Adrenal gland (tissue), 19 donors: ENCODE measurements at places on chromosomes 16 and 17. TPM values are rescaled to one million over a fixed set of nuclear protein-coding genes. Genes with fewer than 3 reads are reported as not detected.
A peak's percentile ranks its signal among the peaks of the same experiment; 100 is the strongest.

The FMNL1 gene
- total RNA-seq, result 17.8 TPM

The GAS2L2 gene
- 0.06 TPM for total RNA-seq

The CHP2 gene
- total RNA-seq, result not detected

The RHBDL3 gene
- 5.4 TPM for total RNA-seq

The CDRT4 gene
- total RNA-seq, result 5.2 TPM

DNA sequence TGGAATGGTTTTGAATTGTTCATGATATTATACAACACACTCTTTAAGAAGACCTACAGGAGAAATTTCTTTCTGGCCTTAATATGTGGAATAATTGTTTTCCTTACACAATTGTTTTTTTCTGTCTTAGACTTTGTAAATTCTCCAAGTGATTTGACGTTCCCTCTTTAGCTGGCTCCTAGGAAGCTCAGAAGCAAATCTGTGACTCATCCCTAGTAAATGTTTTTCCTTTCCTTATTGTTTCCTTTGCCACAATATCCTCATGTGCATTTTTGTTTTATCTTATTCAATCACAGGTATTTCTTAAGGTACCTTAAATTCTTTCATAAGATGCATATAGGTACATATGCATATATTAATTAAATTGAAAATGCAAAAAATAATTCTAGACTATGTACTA is 13.5 kb downstream of the KIAA0753 start:
- no peak for DNase-seq

DNA sequence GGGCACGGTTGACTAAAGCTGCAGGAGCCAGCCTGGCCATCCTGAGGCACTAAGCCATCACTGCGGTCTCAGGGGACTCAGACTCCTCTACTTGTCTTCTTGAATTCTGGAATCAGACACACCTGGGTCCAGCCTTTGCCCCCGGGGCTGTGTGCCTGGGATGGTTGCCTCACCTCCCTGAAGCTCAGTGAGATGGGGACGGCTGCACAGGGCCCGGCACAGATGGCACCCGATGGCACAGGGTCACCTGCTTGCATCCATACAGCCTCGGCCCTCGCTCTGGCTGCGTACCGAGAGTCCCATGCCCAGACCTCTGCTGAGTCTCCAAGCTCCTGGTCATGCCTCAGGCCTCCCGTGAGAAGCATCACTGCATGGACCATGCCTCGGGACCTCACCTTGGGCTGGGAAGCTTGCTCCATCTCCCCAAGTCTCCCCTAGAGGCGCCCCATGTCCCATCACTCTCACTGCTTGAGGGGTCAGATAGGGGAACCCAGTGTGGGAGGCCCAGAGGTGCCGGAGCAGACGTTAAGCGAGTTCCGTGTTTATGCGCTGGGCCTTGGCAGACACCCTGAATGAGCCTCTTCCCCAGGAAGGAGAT is 316.3 kb downstream of the SEC14L1 start:
- DNase-seq, result no peak

- no peak for DNase-seq
Measured at GRCh38 chr17:35668802-35669201, 62.6 kb upstream of the RASL10B start.

DNA sequence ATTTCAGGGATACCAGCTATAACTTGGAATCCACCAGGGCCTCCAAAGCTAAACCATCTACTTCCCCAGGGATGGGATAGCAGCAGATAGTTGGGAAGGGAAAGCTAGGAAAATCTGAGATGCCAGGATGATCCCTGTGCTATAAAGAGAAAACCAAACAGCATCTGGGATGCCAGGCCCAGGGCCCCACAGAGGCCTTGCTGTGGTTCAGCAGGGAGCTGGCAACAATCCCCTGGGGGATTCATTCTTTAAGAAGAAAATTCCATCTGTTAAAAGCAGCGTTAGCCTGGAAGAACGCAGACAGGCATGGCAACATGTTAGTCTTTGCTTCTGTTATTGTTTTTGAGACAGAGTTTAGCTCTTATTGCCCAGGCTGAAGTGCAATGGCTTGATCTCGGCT is 16.6 kb downstream of the MYO18A start:
- DNase-seq, result no peak

- DNase-seq, result no peak
Measured at GRCh38 chr17:80839511-80839941, 152.1 kb upstream of the CHMP6 start.

DNA sequence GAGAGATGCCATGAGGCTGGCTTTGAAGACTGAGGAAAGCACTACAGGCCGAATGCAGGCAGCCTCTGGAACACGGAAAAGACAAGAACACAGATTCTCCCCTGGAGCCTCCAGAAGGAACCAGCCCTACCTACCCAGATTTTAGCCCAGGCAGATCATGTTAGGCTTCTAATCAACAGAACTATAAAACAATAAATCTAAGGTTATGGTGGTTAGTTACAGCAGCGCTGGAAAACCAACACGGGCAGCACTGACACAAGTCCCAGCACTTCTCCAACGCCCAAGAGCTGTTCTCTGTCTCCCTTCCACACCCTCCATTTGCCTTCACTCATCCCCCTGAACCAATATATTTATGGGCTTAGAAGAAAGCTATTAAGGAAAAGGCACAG is 7.5 kb downstream of the ANKRD11 start:
- DNase-seq, result no peak

DNA sequence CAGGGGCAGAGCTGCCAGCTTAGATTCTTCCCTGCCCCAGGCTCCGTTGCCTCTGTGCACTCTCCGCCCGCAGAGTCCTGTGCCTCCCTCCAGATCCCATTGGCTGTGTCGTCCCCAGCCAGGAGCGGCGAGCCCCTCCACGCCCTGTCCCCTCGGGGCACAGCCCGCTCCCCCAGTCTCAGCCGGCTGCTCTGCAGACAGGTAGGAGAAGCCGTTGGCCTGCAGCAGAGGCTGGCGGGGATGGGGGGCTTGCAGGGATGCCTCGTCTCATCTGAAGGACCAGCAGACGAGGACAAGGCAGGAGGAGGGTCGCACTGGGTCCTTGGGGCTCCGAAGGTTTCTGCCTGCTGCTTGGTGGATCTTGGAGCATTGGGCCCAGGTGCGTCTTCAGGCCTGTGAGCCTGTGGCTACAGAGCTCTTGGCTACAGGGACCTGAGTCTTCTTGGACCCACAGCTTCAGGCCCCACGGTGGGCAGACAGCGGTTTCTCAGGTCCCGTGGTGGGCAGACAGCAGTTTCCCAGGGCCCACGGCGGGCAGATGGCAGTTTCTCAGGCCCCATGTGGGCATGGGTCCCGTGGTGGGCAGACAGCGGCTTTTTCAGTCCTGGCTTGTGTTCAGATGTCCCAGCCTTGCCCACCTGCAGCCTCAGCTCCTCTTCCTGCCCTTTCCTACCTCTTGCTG is 6.0 kb downstream of the TPSG1 start:
- no peak for DNase-seq

DNA sequence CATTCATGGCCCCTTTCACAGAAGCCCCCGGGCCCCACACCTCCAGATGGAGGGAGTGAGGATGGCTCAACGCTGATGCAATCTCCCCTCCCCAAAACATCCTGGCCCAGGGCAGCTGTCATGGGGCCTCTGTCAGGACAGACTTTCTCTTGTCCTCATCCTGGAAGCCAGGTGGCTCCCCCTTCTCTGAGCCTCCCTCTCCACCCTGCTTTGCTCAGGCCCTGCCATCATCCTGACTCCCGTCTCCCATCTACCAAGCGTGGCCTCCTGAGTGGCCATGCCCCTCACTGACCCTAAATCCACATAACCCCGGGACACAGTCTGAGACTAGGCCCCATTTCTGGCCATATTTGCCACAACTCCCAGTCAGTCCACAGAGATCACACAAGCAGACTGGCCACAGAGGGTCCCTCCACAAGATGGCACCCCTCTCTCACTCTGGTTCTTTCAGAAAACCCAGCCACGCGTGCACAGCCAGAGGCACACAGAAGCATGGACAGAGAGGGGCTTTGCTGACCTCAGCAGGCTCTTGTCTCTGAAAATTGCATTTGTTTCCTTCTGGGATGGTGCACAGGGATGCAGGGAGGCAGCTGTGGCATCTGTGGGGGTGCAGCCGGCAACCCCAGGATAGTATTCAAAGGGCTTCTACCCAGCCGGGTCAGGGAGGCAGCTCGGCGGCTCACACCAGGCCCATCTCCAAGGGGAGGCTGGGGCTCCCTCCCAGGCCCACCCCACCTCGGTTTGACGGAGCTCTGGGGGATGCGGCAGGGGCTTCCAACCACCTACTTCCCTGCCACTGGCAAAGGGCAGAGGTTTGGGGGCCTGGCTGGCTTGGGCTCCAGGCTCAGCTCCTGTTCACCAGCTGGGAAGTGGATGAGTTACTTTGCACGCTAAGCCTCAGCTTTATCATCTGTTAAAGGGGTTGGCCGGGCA is 16.9 kb downstream of the DOC2B start:
- DNase-seq, result peak; percentile 62

DNA sequence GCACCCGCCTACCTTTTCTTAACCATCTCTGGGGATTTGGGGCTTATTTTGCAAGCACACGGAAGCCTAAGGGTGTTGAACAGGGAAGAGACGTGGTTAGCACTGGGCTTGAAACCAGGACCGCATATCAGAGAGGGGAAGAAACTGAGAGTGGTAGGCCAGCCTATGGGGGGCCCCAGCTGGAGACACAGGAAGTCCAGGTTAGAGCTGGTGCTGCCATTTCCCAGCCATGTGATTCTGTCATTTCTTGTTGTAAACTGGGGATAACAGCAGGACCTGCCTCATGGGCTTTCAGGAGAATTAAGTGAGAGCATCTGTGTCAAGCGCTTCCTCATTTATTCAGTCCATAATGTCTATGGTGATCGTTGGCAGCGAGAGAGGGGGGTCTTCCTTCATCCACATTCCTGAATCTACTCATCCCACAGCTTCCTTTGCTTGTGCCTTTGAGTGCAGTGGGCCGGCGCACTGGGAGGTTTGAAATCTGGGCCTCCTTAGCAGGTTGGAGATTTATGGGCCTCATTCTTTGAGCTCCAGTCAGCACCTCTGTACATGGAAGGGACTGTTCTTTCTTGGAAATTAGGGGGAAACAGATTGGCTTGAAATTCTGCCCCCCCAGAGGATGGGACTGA is 20.1 kb downstream of the NKD1 start:
- no peak for DNase-seq

GRCh38 chr17:74922694-74923537 is at the start of gene USH1G:
Gene USH1G, minus strand, starts transcription at chr17:74923255. Its CDS starts 182 bp downstream, at chr17:74923073.
- DNase-seq, result no peak

DNA sequence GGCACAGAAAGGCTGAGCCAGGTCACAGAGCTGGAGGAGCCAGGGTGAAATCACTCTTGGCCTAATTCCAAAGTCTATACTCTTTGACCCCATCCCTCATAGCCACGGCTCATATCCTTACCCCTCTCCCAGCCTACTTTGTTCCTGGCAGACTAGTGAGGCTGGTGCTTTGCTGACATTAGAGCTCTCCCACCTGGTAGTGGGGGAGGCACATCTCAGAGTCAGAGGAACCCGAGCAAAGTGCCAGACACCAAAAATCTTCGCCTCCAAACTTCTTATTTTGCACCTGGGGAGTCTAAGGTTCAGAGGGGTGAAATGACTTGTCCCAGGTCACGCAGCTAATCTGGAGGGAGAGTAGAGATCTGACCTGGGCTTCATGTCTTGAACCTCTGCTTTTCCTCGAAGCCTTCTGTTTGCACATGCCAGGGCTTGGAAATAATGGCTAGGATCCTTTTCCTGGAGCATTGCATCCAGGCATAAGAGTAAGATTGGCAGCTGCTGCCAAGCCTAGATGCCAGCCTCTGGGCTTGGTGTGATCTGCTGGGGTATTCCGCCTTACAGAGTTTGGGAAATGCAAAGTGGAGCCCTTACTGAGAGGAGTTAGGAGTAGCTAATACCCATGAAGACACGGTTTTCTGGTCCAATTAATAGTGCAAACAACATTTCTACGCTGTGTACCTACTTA is 126.9 kb downstream of the SPACA3 start:
- DNase-seq, result no peak

GRCh38 chr17:49521471-49522356 is 26.6 kb downstream of the NGFR start:
- peak; percentile 14 for DNase-seq

GRCh38 chr17:75244133-75244866 is 17.1 kb downstream of the GGA3 start:
- no peak for DNase-seq

DNA sequence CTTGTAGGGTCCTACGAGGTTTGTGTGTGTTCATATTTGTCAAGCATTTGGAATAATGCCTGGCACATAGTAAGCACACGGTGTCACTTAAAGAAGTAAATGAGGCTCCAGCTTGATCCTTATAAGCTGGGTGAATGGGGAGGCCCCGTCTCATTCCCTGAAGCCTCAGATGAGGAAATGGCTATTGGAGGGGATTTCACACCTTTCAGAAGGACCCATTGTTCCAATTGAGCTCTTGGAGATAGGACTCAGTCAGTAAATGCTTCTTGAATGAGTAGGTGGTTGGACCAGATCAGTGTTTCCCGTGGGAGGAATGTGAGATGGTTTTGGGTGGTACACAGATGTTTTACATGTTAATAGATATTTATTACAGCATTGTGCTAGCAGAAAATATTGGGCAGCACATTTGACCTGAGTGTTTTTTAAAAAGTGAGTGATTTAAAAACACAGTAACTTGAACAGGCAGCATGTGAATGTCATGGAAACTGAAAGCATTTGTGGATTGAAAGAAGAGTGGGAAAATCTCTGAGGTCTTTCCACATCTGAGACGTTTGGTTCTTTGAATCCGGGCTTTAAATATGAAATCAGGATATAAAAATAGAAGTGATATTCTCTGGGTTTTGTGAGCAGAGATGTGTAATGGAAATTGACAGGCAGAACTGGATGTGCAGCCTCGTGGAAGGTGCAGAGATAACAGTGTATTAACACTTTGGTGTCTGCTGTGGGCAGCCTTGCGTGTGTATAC is 36.4 kb upstream of the ARHGAP17 start:
- DNase-seq, result no peak

DNA sequence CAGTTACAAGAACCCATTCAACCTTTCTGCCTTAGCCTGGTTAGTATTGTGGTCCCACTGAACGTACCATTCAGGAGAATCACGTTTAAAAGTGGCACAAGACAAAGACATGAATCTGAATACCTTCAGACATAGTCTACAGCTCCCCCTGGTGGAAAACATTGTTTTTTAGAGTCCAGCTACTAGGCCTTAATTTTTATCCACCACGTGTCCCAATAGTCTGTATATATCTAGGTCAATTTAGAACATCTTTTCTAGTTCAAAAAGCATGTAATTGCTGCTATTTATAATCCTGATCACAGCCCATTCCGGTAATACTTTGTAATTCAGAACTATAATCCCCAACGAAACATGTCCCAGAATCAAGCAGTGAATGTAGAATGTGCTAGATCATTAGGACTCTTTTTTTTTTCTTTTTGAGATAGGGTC is 13.7 kb upstream of the GUCY2D start:
- DNase-seq, result peak; percentile 45

DNA sequence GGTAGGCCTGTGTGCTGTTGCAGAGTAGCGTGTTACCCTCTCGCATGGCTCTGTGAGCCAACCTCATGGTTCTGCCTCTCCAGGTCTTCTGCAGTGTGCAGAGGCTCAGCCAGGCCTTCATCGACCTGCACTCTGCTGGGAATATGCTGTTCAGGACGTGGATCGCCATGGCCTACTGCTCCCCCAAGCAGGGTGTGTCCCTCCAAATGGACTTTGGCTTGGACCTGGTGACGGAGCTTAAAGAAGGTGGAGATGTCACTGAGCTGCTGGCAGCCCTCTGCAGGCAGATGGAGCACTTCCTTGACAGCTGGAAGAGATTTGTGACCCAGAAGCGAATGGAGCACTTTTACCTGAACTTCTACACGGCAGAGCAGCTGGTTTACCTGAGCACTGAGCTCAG is 75.8 kb upstream of the ENDOV start:
- no peak for DNase-seq
